ENCODE measurements at places on chromosomes 4 and X.

DNA sequence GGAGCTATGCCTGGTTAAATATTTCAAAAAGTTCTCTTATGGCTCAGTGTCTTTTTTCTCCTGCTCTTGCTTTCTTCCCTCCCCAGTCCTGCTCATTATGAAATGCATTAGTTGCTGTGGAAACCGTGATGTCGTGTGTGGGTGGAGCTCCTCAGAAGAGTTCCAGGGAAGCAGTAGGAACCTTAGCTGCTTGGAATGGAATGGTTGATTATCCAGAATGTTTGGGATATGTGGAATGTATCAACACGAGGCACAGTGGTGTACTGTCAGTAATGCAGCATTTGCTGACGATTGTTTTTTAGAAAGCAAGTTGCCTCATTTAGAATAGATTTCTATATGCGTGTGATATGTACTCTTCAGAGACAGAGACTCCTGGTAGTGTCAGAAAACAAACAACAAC lies 333.2 kb downstream of the ARHGAP10 start:
- DNase-seq: no peak

GRCh38 chrX:617891-618290 lies 12.7 kb upstream of the SHOX start:
- DNase-seq: no peak

DNA sequence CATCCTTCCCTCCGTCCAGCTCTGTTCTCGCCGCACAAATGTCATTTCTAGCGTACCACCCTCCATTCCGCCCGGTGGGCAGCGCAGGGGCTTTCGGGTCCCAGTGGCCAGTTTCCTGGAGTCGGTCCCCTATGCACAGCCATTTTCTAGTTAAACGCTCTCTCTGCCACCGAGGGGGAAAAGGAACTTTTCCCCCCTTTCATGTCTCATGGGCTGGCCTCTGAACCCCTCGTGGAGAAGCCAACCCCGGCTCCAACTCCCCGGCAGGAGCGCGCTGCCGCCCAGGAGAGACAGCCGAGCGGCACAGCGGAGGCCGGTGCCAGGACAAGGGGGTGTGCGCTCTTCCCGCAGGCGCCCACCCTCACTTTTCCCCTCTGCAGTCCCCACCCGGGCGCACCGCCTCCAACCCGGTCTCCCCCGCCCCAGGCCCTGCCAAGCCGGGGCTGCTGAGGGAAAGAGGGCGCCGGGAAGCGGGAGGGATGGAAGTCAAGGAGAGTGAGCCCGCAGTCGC lies 662 bp downstream of the APBB2 start:
- DNase-seq: no peak

- no peak for DNase-seq
Measured at GRCh38 chr4:113468165-113469022, 293.1 kb downstream of the CAMK2D start.

GRCh38 chrX:75673468-75673867 lies 111.6 kb downstream of the MAGEE2 start:
- no peak for DNase-seq

DNA sequence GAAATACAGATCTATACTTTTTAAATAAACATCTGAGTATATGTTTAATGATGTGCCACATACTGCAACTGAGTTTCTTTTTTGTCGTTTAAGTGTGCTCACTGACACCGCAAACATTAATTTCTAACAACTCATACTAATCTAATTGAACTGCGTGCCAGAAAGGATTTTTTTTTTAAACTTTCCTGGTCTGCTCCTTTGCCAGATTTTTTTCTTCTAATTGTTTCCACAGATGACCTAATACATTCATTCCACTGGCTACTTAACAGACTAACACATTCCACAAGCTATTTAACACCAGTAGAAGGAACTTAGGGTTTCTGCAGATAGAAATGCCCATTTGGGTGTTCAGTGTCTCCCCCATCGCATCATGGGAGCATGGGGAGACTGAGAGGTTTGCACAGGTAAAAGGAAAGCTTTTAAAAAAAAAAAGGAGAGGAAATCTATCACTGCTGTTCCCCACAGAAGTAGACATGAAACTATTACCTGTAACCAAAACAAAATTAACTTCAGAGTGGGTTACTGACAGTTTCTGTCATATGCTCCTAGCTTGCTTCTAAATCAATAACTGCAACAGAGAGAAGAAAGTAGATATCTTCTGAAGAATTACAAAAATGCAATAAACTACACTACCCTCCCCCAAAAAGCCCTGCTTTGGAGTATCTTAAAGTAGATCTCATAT lies 31.6 kb downstream of the SH3KBP1 start:
- no peak for DNase-seq

Measured in stimulated activated CD4-positive, alpha-beta T cell treated with anti-CD3 and anti-CD28 coated beads, TNF-alpha, amount 100 ng/mL, for 1 hour (primary cell).